Cortex of kidney (tissue), 1 donor: ENCODE measurements at places on chromosomes 6 and 20.

DNA sequence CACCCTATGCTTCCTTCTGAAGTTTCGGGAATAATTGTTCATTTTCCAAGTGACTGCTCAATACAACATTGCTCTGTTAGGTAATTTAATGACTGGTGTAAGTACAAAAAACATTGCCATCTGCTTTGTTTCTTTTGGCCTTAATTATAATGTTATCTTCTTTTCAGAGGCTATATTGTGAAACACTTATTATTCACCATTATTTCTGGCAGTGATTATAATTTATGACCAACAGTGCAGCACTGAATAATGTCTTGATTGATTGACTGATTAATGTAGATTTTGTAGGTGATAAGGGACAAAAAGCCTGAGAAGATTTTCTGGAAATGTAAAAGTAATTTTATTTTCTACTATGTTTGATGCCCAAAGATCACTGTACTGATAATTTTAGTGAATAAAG lies 377.7 kb downstream of the PLCB1 start:
- DNase-seq = no peak

GRCh38 chr20:4342609-4343008 lies 327.3 kb upstream of the RNF24 start:
- no peak for DNase-seq

DNA sequence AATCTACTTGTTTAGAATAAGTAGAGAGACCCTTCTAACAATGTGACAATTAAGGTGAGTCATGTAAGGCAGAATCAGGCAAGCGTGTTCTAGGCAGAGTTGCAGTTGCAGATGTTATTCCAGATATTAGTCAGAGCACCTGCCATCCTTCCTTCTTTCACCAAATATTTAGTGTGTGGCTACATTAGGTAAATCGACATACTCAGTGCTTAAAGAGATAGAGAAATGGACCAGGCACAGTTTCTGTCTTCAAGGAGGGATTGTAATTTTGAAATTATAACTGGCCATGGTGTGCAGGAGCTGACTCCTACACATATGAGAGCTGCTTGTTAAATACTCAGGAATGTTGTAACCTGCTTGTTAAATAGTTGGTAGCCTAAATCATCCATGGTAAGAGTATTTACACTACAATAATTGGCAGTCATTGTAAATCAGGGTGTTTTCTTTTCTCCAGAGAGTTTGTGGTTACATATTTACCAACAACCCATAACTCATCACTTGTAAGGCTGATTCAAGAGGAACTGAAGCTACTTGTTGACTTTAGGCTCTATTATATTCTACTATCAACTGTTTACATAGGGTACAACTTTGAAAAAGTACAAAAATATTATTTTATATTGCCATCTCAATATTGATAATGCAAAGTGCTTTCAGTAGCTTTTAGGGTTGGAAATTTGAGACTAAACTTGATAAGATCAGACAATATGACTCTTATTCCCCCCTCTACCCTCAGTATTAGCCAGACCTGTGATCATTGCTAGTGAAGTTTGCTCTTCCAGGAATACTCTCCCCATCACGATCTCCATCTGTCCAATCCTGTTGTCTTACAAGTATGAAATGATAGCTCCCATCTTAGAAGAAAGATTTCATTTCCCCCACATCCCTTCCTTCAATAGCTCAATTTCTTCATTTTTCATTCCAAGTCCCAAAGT lies 607.1 kb downstream of the COL12A1 start:
- no peak for DNase-seq

DNA sequence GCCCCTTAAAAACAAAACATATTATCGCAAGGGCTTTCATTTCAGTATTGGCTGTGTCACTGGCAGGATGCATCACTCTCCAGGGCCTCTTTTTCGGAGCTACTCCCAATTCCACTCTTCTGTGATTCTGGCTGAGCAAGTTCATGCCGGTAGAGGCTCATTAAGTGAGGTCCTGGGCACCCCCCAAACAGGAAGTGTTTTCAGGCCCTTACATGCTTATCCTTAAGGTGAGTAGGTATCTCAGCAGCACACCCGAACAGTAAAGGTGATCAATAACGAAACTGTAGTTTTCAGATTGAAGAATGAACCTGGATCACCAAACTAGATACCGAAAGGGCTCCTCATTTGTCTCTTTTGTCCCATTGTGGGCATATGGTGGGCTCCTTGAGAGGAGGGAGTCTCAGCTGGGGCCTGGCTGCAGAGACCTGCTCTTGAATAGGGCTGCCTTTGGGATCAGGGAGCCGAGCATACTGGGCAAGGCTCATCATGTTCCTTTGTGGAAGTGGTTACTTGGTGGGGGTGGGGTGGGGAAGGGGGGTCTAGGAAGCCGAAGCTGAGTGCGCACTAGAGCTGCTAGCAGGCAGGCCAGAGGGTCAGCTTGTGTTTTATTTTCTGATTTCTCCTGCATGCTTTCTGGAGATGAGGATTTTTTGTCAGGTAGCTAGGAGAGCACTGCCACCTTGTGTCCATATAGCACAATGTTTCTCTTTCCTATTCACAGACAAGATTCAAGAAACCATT lies 65.2 kb downstream of the CDS2 start:
- no peak for DNase-seq

- no peak for DNase-seq
Observed at GRCh38 chr6:34073540-34073939, 72.3 kb downstream of the GRM4 start.

DNA sequence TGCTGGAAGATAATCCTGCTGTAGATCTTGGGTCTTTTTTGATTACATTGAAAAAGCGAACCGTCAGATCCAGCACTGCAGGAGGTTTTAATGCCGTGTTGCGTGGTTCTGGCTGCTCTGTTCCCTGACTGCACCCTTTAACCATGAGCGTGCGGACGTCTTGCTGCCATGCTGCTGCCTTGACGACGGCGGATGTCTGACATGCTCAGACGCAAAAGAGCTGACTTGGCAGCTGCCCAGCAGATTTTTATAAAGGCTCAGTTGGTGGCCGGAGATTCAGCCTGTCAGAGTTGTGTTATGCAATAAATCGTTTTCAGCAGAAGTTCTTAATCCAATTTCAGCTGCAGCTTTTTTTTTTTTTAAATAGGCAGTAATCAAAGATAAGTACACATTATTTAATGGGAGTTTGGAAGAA lies 119.4 kb downstream of the JARID2 start:
- no peak for DNase-seq

- DNase-seq = no peak
Observed at GRCh38 chr6:118772886-118773285, 121.1 kb upstream of the ASF1A start.

DNA sequence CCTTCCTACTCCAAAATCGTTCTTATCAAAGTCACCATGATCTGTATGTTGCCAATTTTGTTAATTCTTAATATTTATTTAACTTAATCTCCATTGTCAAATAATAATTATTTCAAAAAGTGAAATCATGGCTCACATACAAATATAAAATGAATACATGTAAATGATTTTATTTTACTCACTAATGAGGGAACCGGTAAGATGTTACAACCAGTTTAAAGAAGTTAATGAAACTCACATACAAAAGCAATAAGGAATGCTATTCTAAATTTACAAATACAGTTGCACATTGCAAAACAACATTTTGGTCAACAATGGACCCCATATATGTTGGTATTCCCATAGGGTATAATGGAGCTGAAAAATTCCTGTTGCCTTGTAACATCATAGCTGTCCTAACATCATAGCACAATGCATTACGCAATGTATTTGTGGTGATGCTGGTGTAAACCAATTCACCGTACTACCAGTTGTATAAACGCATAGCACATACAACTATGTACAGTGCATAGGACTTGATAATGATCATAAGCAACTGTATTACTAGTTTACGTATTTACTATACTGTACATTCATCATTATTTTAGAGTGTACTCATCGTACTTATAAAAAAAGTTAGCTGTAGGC lies 6.5 kb upstream of the SLC22A16 start:
- DNase-seq = no peak

DNA sequence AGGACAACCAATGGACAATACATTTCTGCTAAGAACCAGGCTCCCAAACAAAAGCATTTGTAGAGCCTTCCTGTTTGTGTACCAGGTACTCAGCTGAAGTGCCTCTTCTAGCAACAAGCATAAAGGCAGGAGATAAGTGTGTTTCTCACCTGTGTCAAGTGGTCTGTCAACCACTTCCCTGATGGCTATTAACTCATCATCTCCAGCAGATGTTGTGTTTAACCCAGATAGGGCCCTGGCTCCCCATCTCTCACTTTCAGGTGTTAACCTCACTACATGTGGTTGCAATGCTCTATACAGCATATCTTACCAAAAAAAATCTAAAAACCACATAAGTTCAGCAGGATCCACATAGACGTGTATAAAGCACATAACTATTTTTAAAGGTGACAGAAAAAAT lies 9.6 kb upstream of the IL17A start:
- no peak for DNase-seq

- DNase-seq = no peak
Observed at GRCh38 chr6:7034055-7034454, 73.7 kb upstream of the RREB1 start.

DNA sequence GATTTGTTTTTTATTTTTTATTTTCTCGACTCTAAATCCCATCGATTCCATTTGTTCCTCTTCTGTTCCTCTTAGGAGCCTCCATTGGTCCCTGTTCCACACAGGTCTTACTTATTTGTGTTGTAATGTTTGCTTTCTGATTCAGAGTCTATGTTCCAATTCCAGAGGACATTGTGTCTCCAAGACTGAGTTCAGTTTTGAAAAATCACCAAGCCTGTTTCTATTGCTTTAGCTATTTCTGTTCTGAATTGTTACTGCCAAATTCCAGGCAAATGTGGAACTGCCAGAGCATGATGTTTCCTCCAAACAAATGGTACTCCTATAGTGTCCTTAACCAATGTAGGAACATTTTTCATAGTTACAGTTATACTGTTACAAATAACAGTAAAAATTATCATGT lies 270.9 kb upstream of the SPTLC3 start:
- DNase-seq = no peak

GRCh38 chr6:117501722-117502121 lies 19.2 kb downstream of the DCBLD1 start:
- no peak for DNase-seq

DNA sequence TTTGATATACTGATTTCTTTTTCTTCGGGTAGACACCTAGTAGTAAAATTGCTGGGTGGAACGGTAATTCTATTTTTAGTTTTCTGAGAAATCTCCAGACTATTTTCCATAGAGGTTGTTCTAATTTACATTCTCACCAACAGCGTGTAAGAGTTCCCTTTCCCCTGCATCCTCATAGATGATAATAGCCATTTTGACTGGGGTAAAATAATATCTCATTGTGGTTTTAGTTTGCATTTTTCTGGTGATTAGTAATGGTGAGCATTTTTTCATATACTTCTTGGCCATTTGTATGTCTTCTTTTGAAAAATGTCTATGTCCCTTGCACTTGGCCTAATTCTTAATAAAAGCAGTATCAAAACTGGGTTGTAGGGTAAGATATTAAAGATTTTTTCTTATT lies 148.9 kb upstream of the SIM1 start:
- no peak for DNase-seq

- DNase-seq = no peak
Observed at GRCh38 chr6:27312146-27312949, at the start of gene POM121L2. Gene POM121L2 (minus strand): TSS chr6:27312273. CDS start chr6:27312170, 103 bp downstream.

DNA sequence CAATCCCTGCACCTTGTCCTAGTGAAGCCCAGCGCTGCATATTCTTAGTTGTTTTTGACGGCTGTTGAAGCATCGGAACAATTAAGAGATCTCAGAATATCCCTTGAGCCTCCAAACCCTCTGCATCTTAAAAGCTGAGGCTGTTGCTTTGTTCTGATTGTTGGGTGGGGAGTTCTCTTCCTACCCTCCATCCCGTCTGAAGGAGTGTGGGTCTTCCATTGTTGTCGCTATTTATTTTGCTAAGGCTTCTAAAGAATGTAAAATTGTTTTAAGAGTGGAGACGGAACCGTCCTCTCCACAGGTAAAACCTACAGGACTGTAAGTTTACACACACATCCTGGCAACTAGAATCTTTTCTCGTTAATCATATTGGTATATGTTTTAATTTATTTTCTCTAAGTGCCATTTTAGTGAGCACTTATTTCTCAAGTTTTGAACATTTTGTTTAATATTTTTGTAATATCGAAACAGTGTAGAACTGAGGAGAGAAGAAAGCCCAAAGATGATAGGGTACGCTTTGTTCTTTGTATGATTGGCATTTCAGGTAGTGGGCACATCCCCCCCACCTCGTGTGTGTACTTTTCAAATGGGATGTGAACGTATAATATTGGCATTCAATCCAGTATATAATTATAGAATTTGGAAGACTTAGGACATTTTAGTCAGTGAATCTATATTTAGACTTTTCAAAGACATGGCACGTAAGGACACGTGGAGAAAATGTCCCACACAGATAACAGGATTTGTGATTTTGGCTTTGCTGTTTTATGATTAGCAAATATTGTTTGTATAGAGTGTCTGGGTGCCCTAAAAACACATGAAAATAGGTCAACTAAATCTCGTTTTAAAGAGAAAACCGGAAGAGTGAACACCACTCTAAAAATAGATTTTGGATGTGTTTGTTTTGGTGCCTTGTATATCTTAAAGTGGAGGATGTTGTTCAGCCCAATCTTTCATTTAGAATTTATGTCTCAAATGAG lies 1.3 kb downstream of the RNF146 start:
- no peak for DNase-seq

DNA sequence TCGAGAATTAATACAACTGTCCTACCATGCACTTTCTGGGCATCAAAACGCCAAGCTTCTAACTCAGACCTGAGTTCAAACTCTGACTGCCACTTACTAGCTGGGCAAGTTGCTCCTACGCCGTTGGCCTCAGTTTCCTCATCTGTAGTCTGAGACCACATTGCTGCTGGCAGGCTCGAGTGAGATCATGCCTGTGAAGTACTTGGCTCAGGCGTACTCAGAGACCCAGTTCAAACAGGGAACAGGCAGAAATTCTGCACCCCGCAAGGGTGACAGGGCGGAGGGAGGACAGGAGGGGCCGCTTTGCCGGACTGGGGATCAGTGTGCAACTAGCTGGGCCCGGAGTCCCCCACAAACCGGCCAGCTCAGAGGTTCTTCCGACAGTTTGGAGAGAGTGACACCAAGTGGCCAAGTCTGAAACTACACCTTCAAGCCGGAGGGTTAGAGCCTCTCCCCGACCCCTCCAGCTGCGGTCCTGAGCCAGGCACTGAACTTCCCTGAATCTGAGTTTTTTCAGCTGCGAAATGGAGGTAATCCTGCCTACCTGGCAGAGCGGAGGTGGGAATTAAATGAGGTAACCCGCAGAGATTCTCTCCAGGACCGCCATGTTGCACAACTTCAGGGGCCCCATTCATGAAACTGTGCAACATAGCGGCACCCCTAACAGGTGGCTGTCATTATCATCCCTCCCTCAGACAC lies 46.0 kb upstream of the PTPN1 start:
- no peak for DNase-seq

GRCh38 chr6:139587469-139587868 lies 213.0 kb upstream of the CITED2 start:
- no peak for DNase-seq
